ENCODE measurements at places on chromosomes 3 and 15.
A peak's percentile ranks its signal among the peaks of the same experiment; 100 is the strongest.

DNA sequence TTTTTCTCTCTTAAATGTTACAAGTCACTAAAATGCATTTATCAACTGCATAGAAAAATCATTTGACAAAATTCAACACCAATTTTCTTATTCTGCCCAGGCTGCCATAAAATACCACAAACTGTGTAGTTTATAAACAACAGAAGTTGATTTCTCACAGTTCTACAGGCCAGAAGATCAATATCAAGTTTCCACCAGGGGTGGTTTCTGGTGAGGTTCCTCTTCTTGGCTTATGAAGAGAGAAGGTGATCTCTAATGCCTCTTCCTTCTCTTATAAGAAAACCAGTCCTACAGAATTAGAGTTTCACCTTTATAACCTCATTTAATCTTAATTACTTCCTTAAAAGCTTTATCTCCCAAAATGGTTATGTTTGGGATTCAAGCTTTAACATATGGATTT is 10.9 kb upstream of the CD200R1L start:
- DNase-seq = no peak

DNA sequence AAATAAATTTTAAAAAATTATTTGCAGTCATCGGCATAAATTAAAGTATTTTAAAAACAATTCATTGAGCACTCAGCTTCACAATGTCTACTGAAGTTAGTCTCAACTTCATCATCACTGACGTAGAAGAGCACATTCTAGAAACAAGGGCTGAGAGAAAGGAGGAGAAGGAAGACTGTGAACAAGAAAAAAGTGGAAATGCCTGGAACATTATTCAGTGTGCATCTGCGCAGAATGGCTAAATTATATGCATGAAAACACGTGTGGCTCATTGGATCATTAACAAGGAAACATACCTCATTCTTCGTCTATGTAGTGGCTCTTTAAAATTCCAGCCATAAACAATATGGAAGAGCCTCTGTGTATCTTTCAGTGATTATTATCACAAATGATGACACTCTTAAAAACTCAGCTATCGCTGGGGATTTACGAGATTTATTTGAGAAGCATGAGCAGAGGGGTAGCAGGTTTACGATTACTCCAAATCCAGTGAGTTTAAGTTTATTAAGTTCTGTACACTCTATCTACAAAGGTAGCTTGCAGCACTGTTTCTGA is 404.2 kb upstream of the CDIN1 start:
- DNase-seq = no peak

GRCh38 chr3:67415511-67415910 is 238.9 kb downstream of the SUCLG2 start:
- DNase-seq = no peak

GRCh38 chr3:184373422-184373821 is 4.6 kb downstream of the THPO start:
- DNase-seq = no peak

GRCh38 chr3:45988804-45989203 is 6.8 kb downstream of the FYCO1 start:
- DNase-seq = no peak

GRCh38 chr15:72339777-72340177 is 19.8 kb upstream of the CELF6 start:
- no peak for DNase-seq

DNA sequence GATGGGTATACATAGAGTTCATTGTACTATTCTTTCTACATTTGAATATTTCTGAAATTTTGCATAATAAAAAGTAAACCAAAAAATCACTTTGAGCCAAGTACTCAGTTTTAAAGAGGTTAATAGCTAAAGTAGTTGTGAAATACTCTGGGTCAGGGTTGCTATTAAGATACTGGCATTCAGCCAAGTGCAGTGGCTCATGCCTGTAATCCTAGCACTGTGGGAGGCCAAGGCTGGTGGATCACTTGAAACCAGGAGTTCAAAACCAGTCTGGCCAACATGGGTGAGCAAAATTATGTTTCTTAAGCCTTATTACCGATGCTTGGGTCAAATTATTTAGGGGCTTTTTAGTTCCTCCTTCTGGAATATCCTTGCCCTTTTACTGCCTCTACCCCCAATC is 122.0 kb upstream of the MELTF start:
- DNase-seq = no peak

DNA sequence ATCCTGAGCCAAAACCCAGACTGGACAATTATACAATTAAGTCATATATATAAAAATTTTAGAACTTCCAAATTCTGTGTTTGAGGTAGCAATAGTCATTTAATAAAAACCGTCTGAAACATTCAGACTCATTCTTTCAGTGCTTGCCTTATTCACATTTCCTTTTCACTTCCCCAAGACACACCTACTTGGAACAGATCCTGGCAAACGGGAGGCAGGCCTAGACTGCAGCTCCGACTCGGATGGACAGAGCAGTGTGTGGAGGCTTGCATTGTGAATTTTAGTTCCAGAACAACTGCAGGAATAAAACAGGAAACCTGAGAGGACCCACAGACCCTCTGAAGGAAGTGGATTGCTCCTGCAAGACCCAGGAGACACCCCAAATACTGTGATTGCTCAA is 341.4 kb downstream of the CNTN3 start:
- peak; percentile 18 for DNase-seq

GRCh38 chr15:89052474-89052873 is 35.8 kb upstream of the ABHD2 start:
- no peak for DNase-seq

DNA sequence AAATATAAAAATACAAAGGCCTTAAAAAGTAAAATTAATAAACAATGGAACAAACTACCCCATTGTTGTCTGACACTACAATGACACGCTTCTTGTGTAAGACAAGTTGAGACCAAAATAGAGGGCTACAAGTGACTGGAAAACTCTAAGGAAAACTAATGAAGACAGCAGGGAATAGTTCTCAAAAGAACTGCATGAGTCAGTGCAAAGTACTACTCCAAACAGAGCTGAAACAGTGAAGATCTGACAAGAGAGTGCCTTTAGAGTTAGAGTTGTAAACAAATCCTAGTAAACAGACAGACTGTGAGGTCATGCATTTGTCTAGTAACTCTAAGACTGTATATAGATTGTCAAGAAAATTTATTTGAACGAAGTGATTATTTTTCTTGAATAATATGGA is 233.9 kb downstream of the BBX start:
- no peak for DNase-seq

Measured in testis (tissue), 5 donors.